ENCODE measurements at places on chromosomes 5 and 9. TPM values are rescaled to one million over a fixed set of nuclear protein-coding genes. Genes with fewer than 3 reads are reported as not detected.

Gene SPATA24
- total RNA-seq = 5.2 TPM

Gene KIF4B
- not detected for total RNA-seq

Gene MARCOL
- not detected for total RNA-seq

Gene NEURL1B
- total RNA-seq = 7.5 TPM

Gene KCNV2
- total RNA-seq = not detected

Gene LECT2
- total RNA-seq = not detected

Gene KIF3A
- total RNA-seq = 25.6 TPM

Gene FBXW5
- total RNA-seq = 70.4 TPM

Gene CD14
- 0.34 TPM for total RNA-seq

Gene RELL2
- 12.9 TPM for total RNA-seq

Gene PCDHB12
- total RNA-seq = 0.87 TPM

Gene PSD2
- 0.25 TPM for total RNA-seq

Gene SYNPO
- 40.2 TPM for total RNA-seq

Gene EXOC3
- 37.9 TPM for total RNA-seq

Gene HTR1A
- not detected for total RNA-seq

Gene CWC27
- 25.7 TPM for total RNA-seq

Gene TMOD1
- 0.48 TPM for total RNA-seq

Gene MYOZ3
- 5.5 TPM for total RNA-seq

Gene EXD3
- total RNA-seq = 8.5 TPM

Gene PCDHGA10
- 34.0 TPM for total RNA-seq

Gene EFNA5
- 59.3 TPM for total RNA-seq

Gene CIZ1
- 110 TPM for total RNA-seq

Gene ENC1
- total RNA-seq = 389 TPM

Gene RBM27
- total RNA-seq = 21.1 TPM

Gene N4BP3
- 0.75 TPM for total RNA-seq
